ENCODE measurements at places on chromosomes 7 and 10.

DNA sequence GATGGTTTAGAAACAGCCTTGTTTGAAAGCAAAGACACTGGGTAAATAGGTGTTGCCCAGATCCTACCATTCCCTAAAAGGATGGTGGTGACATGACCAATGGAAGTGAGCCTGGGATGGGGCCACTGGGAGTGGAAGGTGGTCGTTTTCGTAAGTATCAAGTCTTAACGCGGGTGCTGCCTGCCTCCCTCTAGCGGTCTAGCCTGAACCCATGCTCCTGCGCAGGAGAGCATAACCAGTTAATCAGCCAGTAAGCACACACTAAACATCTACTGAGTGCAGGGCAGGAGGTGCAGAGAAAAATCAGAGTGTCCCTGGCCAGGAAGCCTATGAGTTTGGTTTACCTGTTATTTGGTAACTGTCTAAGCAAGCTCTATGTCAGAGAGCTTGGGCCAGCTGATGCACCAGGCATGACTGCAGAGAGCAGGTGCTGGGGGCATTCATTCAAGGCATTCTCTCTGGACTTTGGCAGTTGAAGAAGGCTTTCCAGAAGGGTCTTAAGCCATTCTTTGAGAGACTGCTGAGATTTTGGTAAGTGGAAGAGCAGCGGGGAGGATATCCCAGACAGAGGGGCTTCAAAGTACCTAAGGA lies 930 bp downstream of the GARIN1A start:
- DNase-seq = no peak

GRCh38 chr10:125881192-125881591 lies at the start of gene DHX32:
TSS of gene DHX32 (minus strand) at chr10:125881292. CDS start at chr10:125880824, 468 bp downstream.
- no peak for DNase-seq

- no peak for DNase-seq
Observed at GRCh38 chr10:85619832-85620231, 746.8 kb downstream of the GRID1 start.

GRCh38 chr7:81404669-81405068 lies 365.2 kb downstream of the HGF start:
- DNase-seq = no peak

- no peak for DNase-seq
Observed at GRCh38 chr7:121450631-121451198, 54.6 kb upstream of the FAM3C start.

GRCh38 chr7:35003679-35004303 lies 33.5 kb downstream of the DPY19L1 start:
- DNase-seq = no peak

- no peak for DNase-seq
Observed at GRCh38 chr7:96953676-96954513, 51.5 kb upstream of the DLX6 start.

GRCh38 chr10:30445711-30446110 lies 11.7 kb downstream of the MAP3K8 start:
- no peak for DNase-seq

- DNase-seq = no peak
Observed at GRCh38 chr10:72351479-72351878, 3.2 kb downstream of the DNAJB12 start.

GRCh38 chr10:7948371-7949000 lies 106.0 kb upstream of the GATA3 start:
- DNase-seq = no peak

DNA sequence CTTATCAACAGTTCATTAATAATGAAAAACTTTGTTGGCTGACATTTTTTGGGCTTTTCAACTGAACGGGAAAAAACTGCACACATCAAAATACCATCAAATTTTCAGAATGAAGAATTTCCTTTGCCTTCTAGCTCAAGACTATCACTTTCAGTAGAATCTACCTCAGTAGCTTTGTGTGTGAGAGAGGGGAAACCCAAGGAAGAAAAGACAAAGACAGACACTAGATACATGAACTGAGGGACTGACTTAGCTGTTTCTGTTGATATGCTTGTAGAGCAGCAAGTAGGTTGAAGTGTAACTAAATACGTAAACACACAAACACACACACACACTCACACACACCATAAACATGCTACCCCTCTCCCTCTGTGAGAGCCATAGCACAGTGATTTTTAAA lies 257.1 kb downstream of the CDK14 start:
- DNase-seq = no peak

DNA sequence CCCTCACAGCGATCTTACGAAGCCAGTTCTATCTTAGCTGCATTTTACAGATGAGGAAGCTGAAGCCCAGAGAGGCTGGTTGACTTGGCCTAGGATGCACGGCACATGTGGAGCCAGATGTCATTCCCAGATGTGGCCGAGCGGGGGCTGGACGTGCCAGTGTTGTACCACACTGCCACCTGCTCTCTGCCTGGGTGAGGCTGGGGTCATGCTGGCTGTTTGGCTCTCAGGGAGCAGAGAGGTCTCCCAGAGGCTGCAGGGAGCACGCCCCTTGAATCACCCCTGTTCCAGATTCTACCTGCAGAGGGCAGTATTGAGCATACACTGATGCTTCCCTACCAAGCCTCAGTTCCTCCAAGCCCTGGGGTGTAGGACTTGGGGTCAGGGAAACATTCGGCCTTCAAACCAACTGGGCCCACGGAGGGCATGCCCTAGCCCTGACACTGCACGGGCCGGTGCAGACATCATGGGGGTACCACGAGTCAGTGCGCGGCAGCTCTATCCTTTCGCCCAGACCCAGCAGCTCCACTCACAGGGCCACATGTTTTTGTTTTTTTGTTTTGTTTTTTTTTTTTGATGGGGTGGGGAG lies 3.8 kb upstream of the GTF2IRD1 start:
- DNase-seq = peak; percentile 47

DNA sequence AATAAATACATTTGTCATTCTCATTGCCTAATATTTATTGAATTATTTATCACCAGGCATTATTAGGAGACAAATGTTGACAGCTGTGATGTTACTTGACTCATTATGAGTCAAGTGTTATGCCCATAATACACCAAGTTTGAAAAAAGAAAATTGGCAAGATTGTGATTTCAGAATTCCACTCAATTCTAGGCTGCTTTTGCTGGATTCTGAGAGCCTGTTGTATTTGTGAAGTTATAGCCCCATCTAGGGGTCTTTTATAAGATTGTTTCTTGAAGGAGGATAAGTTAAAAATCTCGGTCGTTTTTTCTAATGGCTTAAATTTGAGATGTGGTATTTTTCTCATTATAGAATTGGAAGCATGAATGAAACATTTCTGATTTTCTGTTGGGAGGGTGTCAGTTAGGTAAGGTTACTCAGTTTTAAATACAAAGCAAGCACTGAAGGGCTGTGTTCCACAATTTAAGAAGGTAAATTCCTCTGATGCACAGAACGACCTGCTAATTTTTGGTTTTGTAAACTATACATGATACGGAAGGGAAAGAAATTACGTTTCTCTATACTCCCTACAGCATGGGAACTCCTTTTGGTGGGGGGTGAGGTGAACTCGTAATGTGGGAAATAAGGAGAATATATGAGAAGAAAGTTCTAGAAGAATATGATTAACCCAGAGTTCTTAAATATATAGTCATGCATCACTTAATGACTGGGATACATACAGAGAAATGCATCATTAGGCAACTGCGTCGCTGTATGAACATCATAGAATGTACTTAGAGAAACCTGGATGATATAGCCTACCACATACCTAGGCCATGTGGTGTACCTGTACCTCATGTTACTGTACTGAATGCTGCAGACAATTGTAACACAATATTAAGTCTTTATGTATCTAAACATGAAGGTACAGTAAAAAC lies 2.6 kb downstream of the STK31 start:
- DNase-seq = no peak

- DNase-seq = no peak
Observed at GRCh38 chr10:125060026-125060425, 100.3 kb downstream of the CTBP2 start.

DNA sequence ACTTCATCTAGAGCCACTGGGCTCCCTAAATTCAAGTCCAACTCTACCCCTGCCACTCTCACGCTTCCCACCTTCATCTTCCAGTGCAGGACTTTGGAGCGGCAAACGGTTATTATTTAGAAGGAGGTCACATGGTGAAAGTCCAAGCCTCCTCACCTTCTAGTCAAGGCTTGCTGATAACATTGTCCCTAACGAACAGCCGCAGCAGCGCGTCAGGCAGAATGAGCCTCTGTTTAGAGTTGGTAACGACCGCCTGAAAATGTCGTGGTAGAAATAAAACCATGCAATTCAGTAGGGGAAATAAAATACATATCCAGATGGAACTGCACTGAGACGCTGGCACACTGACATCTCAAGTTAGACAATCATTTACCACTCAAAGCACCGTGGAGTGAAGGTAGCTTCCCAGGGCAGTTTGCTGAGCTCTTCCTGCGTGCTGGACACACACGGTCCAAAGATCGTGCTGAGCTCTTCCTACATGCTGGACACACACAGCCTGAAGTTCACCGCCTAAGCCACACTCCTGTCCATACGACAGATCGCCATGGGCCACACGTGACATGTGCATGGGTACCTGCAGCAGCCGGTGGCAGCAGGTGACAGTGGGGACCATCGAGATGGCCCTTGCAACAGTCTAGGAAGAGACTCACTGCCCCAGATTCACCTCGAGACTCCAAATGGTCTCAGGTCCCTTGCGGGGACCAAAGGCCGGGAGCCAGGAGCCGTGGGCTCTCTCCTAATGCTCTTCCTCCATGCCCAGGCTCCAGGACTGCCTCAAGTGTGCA lies 323.5 kb downstream of the PTPRN2 start:
- DNase-seq = no peak

DNA sequence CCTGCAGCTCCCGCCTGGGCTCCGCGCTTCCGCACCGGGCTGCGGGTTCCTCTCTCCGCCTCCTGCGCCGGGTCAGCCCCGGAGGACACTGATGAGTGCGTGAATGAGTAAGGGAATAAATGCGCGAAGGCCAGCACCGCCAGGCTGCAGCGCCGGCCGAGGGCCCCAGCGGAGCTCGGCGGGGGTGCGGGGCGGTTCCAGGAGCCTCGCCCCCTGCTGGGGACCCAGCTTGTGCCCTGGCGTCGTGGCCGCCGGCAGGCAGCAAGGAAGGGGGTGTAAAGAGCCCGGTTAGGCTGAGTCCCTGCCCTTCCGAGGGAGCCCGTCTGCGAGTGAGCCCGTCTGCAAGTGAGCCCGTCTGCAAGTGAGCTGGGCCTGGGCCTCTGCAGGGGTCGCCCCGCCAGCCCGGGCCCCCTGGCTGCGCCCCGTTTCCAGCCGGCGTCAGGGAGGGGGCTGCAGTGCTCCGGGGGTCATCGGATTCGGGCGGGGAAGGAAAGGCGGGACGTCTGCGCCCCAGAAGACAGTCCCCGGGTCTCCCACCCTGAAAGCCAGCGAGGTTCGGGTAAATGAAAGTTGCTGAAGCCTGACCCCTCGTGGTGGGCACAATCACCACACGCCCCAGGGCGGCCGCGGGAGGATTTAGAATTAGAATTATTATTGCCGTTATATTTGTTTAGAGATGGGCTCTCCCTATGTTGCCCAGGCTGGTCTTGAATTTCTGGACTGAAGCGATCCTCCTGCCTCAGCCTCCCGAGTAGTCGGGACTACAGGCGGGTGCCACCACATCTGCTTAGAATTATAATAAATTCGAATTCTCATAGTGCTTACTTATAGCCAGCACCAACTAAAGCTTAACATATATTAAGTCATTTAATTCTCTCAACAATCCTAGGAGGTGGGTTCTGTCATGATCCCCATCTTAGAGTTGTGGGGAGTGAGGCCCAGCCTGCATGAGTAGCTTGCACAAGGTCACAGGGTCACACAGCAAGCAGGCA lies 8.6 kb upstream of the CRYGN start:
- DNase-seq = peak; percentile 31

GRCh38 chr10:60944058-60944909 lies at the start of gene RHOBTB1:
TSS of gene RHOBTB1 (minus strand) at chr10:60944185. CDS start at chr10:60911542, 32,643 bp downstream.
- DNase-seq = peak; percentile 76

- DNase-seq = no peak
Observed at GRCh38 chr10:122468926-122469781, 7.8 kb downstream of the HTRA1 start.

- no peak for DNase-seq
Observed at GRCh38 chr10:111455776-111456426, 379.1 kb downstream of the ADRA2A start.

DNA sequence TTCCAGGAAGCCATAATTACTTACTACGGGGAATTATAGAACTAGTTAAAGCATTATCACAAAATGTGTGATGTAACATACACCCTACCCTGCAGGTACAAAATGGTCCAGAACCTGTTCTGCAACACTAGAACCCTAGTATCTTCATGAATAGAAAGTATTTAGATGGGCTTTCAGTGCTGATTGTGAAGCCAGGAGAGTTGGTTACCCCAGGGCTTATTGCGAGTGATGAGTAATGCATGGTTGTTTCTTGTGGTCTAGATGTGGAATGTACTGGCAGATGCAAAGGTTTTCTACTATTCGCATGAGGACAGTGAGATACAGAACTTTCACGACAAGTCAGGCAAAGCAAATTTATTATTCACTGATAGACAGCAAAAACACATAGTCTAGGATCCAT lies 33.6 kb upstream of the AGR3 start:
- DNase-seq = no peak

DNA sequence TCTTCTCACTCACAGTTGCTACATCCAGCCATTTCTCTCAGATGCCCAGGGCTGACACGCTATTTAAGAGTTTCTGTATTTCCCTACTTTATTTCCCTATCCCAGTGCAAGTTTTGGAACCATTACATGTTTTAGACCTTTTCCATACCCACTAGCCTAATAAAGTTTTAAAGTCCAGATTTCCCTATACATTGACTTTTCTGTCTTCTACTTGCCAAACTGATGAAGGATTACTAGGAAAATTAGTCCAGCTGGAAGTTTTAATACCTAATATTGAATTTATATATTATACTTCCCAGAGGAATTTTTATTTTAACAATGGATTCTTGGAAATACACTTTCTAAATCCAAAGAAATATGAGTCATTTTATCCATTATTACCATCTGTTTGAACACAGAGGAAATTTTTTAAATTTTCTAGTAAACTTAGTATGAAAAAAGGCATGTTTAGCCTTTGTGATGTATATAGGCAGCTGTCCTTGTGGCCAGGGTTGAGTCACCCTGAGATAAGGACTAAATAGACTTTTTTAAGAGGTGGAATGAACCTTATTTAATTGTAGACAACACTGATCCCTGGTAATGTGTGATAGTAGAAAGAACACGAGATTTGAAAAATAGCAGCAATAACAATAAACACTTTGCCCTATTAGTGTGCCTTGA lies 205.0 kb downstream of the TFEC start:
- DNase-seq = no peak

- no peak for DNase-seq
Observed at GRCh38 chr10:126849646-126850045, 55.6 kb upstream of the DOCK1 start.

DNA sequence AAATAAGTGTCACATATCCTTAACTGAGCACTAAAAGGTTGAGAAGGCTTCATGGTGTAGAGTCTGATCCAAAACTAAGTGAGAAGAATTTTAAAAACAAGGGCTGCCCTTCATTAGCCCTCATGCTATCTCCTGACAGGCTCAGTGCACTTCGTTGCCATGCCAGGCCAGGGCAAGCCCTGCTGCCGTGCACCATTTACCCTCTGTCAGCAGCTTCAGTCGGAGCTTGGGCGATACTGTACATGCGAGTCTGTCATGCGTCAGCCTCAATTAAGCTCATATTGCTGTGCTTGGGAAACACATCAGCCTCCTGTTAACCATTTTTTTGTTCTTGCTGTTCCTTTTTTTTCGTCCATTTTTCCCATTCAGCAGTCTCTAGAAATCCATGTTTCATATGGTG lies 166.6 kb downstream of the VTI1A start:
- no peak for DNase-seq
